ENCODE measurements at places on chromosomes 4 and X.

- DNase-seq = no peak
These were observed 104.1 kb upstream of the MCF2 start for GRCh38 chrX:139811942-139812629.

DNA sequence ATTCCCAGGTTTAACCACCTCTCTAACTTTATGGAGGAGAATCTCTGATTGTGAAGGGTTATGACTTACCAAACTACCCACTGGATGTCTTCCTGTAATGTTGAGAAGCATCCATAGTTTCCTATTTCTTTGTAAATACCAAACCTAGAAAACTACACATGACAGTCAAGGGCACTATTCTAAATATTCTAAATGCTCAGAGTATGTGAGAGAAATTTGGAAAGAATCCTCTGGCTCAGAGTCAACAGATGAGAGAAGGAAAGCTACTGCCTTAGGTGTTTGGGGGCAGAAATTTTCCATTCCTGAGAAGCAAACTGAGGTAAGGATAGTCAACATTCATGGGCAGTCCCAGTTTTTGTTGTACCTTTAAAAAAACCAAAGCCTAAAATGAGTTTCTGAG, 155.8 kb downstream of the KCNIP4 start:
- peak; percentile 20 for DNase-seq

DNA sequence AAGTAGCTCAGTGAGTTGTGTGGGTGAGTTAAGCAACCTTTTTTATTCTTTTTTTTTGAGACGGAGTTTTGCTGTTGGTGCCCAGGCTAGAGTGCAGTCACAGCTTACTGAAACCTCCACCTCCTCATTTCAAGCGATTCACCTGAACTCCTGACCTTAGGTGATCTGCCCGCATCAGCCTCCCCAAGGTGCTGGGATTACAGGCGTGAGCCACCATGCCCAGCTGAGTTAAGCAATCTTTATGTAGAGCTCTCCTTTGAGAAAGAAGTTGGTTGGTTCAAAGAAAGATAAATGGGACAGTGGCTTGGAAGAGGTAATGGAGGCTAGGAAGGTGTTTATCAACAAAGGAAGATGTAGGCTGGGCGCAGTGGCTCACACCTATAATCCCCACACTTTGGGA, 3.2 kb downstream of the MSMO1 start:
- DNase-seq = no peak

GRCh38 chr4:163300445-163300844, 32.0 kb downstream of the NPY1R start:
- DNase-seq = no peak

- DNase-seq = no peak
These were observed 548 bp downstream of the TMEM164 start for GRCh38 chrX:110003167-110004156.

DNA sequence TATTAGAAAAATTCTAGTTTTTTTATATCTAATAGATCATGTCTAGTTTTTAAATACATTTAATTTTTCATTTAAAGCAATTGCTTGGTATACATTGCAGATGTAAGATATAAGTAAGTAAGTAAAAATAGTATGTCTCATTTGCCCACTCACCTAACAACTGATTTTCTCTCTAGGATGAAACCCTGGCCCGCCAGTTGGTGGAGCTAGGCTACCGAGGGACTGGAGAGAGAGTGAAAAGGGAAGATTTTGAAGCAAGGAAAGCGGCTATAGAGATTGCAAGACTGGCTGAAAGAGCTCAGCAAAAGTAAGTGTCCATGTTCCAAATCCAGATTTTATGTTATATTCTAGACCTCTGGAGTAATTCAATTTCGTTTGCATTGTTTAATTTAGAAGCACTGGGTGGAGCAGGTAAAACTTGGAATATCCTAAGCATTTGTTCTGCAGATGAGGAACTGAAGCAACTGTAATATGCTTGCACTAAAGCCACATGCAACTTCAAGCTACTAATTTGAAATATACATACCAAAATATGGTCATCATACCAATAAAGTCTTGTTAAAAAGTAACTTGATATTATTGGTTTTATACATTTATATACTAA, 27.1 kb downstream of the CFAP299 start:
- DNase-seq = peak; percentile 45

- no peak for DNase-seq
These were observed 72.2 kb upstream of the KLF3 start for GRCh38 chr4:38591617-38592337.

DNA sequence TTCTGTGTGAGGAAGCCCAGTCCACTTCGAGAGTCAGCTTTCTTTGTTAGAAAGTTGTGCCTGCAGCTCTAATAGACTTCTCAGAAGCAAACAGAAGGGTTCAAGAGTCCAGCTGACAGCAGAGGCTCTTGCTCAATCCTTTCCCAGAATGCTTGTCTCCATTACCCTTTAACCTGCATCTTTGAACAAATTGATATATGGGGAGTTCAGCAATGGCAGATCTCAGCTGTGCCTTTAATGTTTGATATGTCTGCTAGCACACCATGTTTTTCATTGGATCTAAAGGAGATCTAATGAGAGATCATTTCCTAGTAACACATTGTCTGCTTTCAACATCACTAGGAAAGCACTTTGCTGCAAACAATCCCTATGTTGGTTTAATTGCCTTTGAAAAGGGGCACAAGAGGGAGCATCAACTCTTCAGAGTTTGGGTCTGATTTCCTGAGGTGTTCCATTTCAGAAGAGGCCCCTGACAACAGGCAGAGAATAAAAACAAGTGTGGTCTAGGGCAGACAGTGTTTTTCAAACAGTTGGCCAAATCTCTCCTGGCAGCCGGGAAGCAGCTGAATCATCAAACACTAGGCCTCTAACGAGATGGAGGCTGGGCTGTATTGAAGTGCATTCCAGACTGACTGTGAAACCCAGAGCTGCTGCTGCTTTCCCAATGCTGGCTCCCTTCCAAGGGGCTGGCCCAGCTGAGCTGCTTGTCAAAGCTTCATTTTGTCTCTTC, 55.5 kb downstream of the LUZP4 start:
- peak; percentile 96 for DNase-seq

- DNase-seq = no peak
These were observed 212.7 kb downstream of the KCNIP4 start for GRCh38 chr4:21735866-21736265.

- peak; percentile 13 for DNase-seq
These were observed 21.9 kb upstream of the HERC6 start for GRCh38 chr4:88356771-88357170.

- DNase-seq = no peak
These were observed 18.3 kb upstream of the CXCR3 start for GRCh38 chrX:71636438-71637252.

DNA sequence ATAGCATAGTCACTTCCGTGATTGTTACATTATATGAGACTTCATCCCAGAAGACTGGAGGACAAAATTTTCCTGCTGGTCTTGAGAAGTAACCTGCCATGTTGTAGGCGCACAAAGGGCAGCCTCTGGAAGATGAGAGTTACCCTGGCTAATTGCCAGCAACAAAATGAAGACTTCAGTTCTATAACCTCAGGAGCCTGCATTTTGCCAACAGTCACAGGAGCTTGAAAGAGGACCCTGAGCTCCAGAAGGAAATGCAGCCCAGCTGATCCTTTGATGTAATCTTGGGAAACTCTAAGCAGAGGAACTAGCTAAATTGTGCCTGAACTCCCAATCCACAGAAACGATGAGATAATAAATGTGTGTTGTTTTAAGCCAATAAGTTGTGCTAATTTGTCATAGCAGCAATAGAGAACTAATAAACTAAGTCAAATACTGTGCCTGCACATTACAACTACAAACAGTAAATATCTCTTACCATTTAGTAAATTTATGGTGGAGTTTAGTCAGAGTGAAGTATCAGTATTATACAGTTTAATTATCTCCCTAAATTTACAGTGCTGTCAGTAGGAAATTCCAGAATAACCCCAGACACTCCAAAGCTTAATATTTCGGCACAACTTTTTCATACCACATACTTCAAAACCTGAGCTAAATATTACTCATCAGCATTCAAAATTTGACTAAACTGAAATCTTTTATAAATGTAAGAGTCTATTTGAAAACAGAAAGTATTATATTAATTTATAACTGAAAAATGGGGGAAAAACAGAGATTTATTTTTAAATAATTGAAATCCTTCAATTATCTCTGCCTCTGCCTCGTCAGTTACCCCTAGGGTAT, 90.1 kb upstream of the MAPK10 start:
- peak; percentile 15 for DNase-seq

- DNase-seq = peak; percentile 82
These were observed 4.8 kb downstream of the PDGFRA start for GRCh38 chr4:54233697-54234496.

GRCh38 chr4:97577004-97577403, 566.3 kb downstream of the STPG2 start:
- DNase-seq = no peak
